ENCODE measurements at places on chromosomes 1 and 21.
A peak's percentile ranks its signal among the peaks of the same experiment; 100 is the strongest.

- DNase-seq = no peak
These were observed 45.4 kb downstream of the GRHL3 start for GRCh38 chr1:24364605-24364974.

GRCh38 chr1:81439046-81439823, 361.5 kb upstream of the ADGRL2 start:
- no peak for DNase-seq

DNA sequence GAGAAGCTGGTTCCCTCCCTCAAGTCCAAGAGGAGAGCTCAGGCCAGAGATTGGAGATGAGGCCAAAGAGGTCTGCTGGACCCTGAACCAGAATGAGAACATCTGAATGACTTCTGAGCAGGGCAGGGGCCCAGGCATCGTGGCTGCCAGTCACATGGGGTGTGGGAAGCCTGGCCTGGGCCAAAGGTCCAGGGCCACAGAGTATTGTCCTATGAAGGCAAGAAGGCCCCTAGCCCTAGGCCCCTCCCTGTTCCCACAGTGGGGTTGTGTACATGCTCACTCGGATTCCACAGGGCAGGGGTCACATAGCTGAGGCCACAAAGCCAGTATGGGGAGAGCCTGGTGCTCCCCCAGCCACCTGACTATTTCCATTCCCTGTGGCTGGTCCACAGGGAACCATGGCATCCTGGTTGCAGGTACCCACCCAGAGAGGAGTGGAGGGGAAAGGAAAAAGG, 18.5 kb upstream of the SLC1A7 start:
- no peak for DNase-seq

DNA sequence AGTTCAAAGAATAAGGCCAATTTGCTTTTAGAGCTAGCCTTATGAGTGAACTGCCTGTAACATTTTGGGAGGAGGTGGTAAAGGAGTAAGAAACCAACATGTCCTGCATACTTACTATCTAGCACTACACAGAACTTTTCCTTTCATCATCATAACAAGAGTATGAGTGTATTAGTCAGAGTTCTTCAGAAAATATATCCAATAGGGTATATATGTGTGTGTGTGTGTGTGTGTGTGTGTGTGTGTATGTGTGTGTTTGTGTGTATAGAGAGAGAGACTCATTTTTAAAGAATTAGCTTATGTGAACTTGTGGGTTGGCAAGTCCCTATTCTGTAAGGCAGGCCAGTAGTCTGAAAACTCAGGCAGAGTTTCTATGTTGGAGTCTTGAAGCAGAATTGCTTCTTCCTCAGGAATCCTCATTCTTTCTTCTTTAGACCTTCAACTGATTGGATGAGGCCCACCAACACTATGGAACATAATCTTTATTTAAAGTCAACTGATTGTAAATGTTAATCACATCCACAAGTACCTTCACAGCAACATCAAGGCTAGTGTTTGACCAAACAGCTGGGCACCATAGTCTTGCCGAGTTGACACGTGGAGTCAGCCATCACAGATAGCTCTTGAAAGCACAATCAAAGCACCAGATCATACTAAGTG, 121.9 kb downstream of the CYYR1 start:
- DNase-seq = no peak

- DNase-seq = no peak
These were observed 8.1 kb downstream of the RHOU start for GRCh38 chr1:228743405-228743804.

DNA sequence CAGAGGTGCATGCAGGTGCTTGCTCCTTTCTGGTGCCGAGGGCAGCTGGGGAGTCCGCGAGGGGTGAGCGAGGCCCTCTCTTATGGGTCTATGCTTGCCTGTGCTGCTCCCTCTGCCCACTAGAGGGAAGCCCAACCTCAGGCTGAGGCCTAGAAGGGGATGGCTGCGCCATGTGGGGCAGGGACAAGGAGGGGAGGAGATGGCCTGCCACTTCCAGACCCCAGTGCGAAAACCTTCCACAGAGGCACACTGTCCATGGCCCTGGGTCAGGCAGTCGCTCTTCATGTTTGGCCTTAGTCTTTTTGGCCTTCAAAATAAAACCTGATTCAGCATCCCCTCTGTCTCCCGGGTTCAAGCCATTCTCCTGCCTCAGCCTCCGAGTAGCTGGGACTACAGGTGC, 14.0 kb downstream of the RHBG start:
- DNase-seq = peak; percentile 70

- no peak for DNase-seq
These were observed 6.5 kb upstream of the SDHB start for GRCh38 chr1:17060306-17060749.

DNA sequence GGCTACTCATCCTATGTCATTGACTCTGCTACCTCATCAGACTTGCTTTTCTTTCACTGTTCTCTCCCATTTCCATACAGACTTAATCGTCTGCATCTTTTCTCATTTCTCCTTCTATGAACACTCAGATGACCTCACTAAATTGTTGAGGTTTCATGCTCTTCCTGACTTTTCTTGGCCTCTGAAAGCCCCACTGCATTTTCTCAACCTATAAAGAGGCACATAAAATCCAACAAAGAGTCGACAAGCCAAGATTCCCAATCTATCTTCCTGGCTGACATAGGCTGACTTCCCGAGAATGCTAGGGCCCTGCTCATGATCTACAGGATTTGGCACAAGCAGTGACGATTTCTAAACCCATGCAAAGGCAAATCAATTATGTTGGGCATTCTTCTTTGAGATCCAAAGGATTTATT, 280.8 kb upstream of the DPYD start:
- DNase-seq = no peak

DNA sequence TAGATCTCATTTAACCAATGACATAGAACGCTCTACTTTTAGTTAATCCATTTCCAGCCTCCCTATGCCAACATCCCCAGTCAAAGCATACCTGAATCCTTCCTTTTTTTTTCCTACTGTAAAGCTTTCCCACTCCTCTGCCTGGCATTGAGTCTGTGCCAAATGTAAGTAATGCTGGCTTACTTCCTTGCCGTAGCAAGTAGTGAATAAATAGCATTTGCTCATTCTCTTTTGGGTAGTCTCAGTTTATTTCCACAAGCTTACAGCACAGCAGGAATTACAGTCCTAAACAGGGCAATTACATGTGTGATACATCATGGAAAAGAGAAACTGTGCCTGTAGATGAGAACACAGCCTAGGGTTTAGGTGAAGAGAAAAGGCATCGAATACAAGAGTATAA, 352.6 kb upstream of the NEGR1 start:
- no peak for DNase-seq

DNA sequence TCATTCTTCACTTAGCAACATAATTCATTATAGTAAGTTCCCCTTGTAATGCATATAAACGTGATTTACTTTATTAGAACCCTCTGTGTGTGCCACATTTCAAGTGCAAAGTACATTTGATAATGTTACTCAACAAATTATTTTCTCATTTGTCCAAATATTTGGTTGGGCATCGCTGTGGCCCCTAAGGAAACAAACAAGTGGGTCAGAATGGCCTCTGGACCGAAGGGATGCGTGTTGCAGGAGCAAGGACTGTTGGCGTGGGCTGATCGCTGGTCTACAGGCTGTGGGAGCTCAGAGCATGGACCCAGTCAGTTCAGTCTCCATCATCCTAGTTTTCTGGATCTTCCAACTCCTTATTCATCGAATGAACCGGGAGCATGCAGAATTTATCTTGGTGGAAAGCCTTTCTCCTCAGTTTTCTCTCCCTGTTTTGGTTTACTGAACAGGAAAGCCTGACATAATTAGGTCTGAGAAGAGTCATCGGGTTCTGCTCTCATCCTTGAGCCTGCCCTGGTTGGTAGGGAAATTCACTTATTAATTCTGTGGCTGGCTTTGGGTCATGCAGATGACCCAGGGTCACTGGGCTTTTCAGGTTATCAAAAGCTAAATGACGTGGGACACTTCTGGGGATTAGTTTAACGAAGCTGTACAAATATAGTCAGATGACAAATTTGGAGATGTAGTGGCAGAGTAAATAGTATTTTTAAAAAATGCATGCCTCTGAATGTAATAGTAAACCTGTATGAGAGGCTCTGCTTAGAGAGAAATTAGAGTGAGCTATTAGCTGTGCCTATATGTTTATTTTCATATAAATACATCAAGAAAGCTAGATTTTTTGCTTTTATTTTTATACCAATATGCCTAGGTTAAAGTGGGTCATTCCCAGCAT, 200.2 kb downstream of the SDCCAG8 start:
- no peak for DNase-seq

All from muscle of back (tissue), 13 donors.